ENCODE measurements at places on chromosomes 7 and 10.

- DNase-seq: no peak
Observed at GRCh38 chr7:136655414-136655813, 213.0 kb upstream of the CHRM2 start.

DNA sequence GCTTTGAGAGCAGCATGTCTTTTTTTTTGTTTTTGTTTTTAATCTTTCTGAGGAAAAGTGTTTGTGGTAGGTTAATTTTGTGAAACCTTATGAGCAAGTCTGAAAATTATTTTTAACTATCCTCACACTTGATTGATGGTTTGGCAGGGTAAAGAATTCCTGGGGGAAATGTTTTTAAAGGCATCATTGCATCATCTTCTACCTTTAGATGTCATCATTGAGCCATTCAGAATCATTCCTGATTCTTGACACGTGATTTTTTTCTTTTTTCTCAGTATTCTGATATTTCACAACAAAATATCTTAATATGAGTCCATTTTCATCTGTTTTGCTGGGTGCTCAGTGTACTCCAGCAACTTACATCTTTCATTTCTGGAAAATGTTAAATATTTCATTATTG is 28.3 kb downstream of the PALS2 start:
- DNase-seq: no peak

DNA sequence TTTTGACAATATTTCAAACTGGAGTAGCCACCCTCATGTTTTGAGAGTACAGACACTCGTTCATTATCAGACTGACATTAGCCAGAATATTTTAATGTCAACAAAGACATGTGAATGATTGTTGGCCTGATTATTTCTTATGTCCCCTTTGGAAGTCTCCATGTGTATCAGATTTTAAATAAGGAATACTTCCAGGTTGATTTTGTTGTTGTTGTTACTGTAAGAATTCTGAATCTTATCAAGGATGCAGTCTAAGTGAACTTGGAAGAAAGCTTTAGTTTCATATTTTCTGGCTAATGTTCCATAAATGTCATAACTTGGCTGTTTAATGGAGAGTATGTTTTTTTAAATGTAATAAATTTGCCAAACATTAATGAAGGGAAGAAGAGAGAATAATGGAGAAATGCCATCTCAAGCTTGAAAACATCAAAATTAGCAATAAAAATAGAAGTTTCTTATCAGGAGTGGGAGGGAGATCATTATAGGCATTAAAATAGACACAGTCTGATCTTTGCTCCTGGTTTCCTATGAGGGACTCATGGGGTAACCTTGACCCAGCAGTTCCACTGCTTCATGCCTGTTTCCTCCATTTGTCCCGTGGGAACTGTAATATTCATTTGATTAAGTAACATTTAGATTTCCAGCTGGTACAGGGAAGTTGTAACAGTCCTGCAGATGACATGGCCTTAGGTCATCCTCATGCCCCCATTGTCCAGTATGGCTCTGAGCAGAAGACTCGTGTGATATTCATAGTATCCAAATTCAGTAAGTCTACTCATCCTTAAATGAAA is 122.4 kb upstream of the KIAA1217 start:
- no peak for DNase-seq

GRCh38 chr10:79102498-79102874 is 33.7 kb downstream of the ZMIZ1 start:
- no peak for DNase-seq

GRCh38 chr7:51040787-51041186 is 258.1 kb upstream of the GRB10 start:
- no peak for DNase-seq

- DNase-seq: no peak
Observed at GRCh38 chr7:19026888-19027287, 90.5 kb downstream of the TWIST1 start.

DNA sequence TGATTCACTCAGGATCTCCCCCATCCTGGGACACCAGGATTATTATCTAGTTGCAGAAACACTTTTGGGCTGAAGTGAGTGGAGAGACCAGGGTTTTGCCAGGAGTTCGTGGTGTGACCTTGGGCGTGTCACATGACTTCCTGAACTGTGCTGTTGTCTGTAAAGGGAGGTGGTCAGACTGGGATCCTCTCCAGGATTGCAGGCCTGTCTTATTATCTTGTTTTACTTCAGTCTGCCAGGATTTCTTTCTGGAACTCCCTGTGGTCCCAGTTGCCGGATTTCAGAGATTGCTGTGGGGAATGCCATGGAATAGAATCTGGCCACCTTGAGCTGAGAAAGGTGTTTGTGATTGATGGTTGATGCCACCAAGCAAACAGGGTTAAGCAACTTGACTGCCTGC is 35.8 kb downstream of the CRCP start:
- DNase-seq: no peak

DNA sequence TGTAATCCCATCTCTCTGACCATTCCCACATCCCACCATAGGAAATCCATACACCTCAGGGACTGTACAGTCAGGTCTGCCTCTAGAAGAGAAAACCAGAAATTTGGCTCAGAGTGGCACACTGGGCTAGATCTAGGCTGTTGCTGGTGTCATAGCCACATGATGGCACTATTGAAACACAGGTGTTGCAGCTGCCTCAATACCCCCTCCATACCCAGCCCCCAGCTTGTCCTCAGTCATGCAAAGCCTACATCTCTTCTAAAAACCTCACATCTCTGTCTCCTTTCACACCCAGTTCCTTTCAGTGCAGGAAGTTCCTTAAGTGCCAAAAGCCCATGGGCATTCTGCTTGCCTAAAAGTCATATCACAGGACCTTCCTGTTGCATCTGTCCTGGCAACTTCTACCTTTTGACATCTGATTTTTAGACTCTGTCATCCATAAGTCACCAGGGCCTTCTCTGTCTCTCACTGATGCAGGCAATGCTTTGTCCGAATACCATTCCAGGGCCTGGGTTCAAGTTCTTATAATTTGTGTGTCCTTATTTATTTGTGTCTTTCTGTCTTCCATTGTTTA is 27.0 kb upstream of the HIBADH start:
- no peak for DNase-seq

DNA sequence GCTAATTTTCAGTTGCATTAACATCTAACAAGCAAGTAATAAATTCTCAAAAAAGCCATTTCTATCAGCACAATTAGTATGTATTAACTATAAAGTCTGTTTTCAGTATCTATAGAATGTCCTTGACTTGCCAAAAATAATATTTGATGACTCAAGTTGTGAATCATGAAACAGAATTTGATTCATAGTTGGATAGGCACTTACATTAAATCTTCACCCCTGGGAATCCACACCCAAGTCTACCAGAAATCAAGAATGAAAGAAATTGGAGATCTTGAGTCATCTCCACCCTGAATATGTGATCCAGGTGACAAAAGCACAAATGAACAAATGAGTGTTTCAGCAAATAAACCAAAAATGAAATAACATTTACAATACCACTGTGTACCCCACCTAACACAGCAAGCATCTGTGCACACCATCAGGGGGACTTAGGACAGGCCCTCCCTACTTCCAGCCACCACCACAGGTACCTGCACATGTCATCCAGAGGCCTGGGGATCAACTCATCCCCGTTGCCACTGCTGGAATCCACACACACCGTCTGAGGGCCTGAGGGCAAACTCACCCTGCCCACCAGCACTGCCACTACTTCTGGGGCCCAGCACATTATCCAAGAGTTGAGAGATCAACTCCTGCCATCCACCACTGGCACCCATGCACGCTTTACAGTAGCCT is 160.1 kb downstream of the MTERF1 start:
- DNase-seq: no peak

DNA sequence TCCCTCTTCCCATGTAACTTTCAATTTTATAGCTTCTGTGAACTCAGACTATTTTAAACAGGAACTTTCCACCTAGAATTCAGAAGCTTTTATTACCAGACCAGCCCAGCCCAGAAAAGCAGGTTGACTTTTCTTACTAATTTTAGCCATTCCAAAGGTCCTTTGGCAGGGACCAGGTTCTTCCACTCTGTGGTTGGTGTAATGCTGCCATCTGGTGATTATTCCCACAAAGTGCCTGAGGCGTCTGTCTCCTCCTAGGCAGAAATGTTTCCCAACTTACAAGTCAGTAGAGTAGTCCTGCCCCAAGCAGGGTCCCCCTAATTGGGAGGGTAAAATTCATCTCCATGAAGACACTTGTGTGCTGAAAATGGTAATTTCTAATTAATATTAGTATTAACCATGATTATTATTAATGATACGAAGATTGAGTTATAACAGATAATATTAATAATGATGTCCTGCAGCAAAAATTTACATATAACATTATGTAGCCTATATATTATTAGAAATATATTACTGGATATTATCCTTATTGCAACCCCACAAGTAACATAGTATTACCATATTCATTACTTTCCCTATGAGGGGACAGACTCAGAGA is 53.0 kb upstream of the PPP1R17 start:
- no peak for DNase-seq

- DNase-seq: no peak
Observed at GRCh38 chr7:21902240-21902639, 43.5 kb downstream of the CDCA7L start.

DNA sequence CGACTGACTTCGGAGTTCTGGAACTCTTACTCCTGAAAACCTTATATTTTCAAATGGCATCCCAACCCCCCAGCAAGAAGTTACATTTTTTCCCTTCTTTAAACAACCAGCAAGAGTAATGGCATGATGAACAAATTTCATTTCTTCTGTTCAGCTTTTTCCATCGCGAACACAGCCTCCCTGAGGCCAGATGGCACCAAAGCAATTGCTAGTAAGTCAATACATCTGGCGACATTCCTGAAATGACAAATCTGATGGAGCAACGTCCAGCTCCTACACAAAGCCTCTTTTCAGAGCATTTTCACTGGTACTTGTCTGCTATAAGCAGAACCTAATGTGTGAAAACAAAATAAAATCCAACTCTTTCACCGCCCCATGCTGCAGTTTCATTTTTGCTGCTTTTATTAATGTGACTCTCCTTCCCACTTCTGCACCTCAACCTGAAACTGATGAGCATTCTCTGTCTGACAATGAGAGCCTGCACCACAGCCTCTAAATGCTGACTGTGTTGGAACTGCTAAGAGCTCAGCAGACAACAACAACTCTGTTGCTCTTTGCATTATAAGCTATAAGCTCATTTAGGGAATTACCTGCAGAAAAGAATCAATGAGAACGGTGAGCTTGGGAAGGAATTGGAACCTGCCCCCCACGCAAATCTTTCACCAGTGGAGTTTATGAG is 229.8 kb downstream of the FGFR2 start:
- no peak for DNase-seq

DNA sequence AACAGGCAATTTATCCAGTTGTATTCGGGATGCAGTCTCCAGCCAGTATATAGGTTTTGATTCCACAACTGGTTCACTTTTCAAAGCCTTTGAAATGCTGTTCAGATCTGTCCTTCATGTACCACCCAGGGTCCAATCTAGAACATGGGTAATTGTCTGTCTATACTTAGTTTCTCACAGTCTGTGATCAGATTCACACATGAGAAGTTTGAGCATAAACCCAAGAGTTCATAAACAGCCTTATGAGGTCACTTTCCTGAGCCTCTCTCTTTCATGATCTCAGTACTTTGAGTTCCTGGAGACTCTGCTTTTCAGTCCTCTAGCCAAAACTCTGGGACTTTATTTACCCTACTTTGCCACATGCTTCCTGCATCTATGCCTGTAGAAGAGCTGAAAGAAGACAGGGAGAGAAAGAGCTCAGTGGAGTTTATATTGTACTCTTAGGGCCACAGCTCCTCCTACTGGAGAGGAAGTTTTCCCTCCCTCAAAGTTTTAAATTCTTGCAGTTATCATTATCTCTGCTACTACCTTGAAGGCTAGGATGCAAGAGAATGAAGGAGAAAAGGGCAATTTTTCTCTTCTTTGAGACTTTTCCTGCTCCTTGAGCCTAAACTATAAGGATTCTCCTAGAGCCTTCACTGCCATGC is 172.0 kb downstream of the ZEB1 start:
- no peak for DNase-seq

DNA sequence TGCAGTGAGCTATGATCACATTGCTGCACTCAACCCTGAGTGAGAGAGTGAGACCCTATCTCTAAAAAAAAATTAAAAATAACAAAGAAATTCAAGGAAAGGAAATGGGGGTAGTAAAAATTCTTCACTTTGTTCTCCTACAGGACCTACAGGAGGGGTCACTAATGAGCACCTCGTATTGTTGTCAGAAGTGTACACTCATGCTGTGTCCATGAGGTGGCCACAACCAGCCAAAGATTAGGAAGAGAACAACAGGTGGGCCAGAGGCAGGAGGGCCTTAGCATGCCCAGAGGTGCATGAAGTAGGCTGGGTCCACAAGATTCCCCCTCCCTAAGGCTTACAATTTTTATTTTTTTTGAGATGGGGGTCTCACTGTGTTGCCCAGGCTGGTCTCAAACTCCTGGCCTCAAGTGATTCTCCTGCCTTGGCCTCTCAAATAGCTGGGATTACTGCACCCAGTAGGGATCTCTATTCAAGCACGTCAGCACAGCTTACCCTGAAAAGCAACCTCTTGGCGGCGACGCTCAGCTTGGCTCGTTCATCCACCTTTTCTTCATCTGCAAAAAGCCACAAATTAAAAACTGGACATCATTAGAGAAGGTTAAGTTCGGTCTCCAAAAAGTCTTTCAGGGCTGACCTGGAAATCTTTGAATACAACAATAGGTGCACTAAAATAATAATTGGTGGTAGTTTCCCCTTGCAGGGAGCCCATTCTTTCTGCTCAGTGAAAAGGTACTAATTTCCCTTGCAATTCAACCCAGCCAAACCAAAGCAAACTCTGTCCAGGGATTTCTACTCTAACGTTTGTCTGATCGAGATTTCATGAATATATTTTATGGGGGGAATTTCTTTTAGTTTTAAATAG is 104.4 kb downstream of the SVIL start:
- no peak for DNase-seq

DNA sequence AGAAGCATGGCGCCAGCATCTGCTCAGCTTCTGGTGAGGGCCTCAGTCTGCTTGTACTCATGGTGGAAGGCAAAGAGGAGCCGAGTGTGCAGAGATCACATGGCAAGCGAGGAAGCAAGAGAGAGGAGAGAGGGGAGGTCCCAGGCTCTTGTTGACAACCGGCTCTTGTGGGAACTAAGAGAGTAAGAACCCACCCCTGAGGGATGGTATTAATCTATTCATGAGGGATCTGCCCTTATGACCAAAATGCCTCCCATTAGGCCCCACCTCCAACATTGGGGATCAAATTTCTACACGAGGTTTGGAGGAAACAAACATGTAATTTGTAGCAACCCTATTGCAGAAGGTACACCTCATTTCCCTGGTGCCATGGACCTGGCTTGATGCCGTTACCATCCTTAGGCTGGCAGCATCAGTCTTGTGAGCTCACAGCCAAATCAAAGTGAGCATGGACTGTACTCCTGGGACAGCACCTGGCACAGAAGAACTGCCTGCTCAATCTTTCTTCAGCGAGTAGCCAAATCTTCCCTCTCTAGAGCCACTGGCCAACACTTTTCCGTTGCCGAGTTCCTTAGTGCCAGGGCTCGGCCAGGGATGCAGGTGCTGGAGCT is 6.5 kb downstream of the BTBD16 start:
- no peak for DNase-seq

- no peak for DNase-seq
Observed at GRCh38 chr7:23622506-23622925, 25.3 kb downstream of the CCDC126 start.
